Muscle of back (tissue), 13 donors: ENCODE measurements at places on chromosomes 16 and 17.

- no peak for DNase-seq
Measured at GRCh38 chr16:3509470-3509928, 8.7 kb downstream of the CLUAP1 start.

DNA sequence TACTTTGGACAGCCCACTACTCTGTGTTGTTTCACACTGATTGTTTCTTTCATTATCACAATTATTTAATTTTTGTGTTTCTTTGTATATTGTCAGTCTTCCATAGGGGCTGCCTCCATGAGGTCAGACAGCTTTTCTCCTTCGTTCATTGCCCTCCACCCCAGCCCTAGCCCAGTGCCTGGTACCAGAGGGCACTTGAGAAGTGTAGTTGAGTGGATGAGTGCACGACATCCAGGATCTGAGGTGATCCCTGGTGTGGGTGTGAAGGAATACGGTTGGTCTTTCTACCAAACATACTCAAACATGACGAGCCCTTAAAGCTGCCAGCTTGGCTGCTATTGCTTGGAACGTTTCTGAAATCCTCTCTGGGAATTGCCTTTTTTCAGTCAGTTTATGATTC, 37.9 kb downstream of the DHRS7B start:
- DNase-seq = no peak

GRCh38 chr17:61395409-61395982, 4.1 kb upstream of the TBX2 start:
- DNase-seq = no peak

DNA sequence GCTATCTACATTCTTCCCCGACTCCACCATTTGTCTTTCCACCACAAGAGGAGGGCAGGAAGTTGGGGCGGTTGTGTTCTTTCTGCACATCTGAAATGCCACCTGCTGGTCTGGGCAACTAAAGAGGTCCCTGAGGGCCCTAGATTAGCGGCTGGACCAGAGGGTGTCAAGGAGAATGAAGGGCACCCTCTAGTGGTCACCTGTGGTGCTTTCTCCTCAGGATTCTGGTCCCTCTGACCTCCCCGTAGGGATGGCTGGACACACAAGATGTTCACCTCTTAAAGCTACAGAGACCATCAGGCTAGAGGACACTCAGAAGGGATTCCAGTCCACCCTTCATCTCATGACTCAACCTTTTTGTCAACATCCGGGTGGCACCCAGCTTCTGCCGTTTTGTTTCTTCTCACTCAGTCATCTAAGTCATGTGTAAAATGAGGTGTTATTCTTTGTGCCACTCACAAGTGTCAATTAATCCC, 2.9 kb upstream of the SCIMP start:
- DNase-seq = peak; percentile 34

DNA sequence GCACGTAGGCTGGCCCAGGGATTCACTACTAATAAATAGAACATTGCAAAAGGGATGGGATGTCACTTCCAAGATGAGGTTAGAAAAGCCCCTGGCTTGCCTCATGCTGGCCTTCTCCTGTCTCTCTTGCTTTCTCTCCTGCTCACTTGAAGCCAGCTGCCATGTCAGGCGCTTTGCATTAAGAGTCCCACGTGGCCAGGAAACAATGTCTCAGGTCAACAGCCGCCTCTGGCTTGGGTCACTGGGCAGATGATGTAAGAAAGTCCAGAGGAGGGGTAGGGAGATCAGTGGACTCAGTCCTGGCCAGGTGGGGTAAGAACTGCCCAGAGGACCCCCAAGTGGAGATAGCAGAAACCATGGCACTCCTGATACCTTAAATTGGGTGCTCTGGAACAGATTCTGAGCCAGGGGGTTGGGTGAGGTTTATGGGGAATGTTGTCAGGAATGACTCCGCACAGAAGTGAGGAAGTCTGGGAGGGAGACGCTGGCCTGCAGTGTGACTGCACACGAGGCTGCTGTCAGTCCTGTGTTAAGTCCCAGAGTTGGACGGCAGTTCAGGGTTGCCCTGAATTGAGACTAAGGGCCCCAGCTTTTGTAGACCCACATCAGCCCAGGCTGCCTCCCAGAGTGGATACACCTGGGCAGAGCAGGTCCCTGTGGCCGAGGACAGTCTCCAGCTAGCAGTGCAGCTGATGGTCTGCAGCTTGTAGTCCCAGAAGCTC, 17.7 kb downstream of the C16orf82 start:
- no peak for DNase-seq

DNA sequence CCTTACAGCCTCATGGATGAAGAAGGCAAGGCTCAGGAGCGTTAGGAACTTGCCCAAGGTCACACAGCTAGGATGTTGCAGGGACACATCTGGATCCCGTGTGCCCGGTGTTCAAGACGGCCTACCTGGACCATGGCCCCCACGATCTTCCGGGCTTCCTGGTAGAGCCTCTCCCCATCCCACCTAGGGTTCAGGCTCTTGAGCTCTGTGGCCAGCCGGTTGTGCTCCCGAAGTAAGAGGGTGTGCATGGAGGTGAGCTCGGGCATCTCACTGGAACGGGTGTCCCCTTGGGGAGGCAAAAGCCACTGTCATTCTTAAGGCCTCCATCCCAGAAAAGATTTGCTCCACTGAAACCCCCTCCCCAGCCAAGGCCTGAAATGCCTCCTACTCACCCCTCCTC, 5.3 kb downstream of the MPO start:
- DNase-seq = no peak

DNA sequence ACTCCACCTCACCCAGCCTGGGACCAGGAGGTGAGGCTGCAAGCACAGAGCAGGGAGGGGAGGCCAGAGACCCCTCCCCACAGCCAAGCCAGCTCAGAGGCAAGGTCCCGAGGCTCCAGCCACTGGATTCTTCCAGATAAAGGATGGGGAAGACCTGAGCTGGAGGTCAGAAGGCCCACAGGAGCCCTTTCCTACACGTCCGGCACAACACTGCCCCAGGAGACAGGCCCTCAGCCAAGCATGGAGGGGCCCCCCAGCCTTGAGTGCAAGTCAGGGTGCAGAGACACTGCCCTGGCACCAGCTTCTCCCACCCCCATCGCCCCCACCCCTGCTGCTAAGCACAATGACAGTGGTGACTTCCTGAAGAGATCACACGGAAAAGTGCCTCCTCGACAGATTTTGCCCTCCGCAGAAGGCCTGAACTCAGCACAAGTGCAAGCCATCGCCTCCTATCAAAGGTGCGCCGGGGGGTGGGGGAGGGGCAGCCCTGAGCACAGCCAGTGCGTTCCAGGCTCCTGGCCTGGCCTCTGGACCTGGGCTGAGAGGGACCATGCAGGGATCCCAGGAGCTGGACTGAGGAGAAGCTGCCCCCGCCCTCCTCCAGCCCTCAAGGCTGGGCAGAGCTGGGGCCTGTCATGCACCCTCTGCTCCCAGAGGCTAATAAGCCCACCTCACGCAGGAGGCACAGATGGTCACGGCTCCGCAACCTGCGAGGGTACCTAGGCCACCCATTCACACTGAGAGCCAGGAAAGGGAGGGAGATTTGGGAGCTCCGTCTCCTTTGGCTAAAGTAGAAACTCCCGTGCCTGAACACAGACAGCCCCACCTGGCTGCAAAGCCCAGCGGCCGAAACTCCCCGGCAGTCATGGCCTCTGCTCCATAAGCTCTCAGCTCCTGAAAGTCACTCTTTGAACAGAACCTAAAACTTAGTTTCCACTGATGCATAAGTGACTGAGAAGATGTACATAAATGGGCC, 2.7 kb downstream of the MAFG start:
- no peak for DNase-seq

GRCh38 chr17:76909971-76910760, 42.0 kb downstream of the MGAT5B start:
- DNase-seq = peak; percentile 25

- peak; percentile 89 for DNase-seq
Measured at GRCh38 chr17:78979780-78980623, at the start of gene LGALS3BP. Gene LGALS3BP, minus strand, starts transcription at chr17:78979923. Its CDS starts 2,732 bp downstream, at chr17:78977191.

DNA sequence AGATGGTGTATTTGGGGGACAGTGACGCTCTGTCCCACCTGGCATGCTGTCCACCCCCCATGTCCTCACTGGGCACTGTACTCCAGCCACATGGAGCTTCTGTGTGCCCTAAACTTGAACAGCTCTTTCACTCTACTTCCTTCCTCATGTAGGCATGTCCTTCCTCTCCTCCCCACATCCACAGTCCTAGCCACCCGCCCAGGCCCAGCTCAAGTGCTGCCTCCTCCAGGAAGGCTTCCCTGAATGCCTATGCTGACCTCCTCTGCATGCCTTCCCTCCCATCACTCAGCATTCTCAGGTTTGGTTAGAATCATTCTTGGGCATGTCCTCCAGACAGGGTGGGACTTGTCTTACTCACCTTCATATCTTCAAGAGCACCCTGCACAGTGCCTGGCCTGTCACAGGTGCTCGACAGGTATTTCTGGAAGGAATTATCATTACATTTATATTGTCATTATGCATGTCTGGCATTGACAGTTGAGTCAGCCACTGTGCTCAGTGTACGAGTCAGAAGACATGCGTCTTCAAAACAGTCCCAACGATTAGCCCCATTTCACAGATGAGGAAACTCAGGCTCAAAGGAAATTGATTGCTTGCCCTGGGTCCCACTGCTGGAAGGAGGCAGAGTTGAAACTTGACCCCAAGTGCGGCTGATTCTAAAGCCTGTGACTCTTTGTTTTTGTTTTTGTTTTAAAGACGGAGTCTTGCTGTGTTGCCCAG, 42.1 kb upstream of the TOB1 start:
- no peak for DNase-seq
